ENCODE measurements at places on chromosomes 2 and 18.

DNA sequence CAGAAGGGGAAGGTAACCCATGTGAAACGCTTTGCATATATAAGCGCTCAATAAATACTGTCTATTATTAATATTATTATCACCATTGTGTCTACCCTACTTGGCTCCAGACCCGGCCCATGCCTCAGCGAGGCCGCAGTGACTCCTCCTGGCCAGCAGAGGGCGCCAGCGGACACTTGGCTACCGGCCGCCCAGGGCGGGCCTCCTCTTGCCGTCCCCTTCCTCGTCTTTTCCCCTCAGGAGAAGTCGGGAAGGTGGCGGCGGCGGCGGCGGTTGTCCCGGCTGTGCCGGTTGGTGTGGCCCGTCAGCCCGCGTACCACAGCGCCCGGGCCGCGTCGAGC is at the start of gene AGFG1:
AGFG1 (plus strand) TSS at position 233 of the 341 bp plus-strand sequence. CDS start 266 bp downstream, outside the sequence.
- peak; percentile 63 for DNase-seq

DNA sequence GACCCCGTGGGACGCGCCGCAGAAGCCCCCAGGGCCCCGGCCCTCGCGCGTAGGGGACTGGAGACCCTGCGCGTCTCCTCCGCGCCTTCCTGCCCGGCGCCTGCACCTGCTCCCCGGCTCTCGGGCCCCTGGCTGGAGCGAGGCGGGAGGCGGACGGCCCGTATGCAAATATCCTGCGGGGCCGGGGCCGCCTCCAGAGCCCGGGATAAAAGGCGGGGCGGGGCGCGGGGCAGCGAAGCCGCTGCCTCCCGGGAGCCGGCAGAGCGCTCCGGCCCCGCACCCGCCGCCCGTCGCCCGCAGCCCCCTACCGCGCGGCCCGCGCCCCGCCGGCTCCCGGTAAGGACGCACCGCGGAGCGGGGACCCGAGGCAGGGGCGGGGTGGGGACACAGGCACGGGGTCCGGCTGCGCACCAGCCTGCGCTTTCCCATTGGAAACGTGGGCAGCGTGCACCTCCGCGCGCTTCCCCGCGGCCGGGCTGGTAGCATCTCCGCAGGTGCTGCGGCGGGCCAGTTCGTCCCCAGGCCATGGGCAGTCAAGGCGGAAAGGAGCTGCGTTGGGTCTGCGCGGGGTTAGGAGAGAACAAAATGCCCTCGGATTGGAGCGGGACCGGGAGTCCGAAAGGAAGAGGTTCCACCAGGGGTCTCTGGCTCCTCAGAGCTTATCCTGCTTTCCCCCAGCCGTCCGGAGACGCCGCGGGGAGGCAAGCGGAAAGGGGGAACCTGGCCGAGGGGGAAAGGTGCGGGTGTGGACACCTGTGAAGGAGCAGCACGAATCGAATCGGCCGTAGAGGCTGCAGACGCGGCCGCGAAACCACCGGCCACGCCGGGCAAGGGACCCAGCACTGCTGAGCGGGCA is at the start of gene ATP6V1C2:
ATP6V1C2 (plus strand) TSS at position 235 of the 856 bp plus-strand sequence. CDS start 1,220 bp downstream, outside the sequence.
- no peak for DNase-seq

DNA sequence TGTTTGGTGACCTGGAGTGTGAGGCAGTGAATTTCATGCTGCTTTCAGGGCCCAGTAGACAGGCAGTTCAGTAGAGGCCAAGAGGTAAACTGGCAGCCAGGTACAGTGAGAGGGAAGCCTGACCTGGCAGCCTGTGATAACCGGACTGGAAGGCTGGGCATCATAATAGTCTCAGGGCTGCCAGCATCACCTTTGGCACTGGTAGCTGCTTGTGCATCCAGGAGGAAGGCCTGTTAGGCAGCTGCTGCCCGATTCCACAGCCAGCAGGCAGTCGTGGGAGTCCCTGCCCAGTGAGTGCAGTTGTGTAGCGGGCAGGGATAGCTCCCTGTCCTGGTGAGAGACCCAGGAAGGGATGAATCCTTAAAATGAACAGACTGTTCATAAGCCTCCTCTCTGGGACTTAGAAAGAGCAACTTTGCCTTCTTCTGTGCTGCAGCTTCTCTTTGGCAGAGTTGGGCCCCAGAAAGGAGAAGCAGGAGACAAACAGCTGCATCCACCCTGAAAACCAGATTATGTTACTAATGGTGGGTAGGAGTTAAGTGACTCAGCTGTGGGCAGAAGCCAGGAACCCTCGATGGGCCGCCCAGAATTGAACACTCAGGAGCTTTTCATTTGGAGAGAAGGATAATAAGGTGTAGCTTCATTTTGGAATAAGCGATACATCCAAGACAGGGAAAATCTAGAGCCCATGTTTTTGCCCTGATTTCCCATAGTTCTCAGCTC is 8.1 kb upstream of the GPBAR1 start:
- DNase-seq = no peak

GRCh38 chr2:106129150-106129549 is 65.0 kb downstream of the UXS1 start:
- DNase-seq = no peak

DNA sequence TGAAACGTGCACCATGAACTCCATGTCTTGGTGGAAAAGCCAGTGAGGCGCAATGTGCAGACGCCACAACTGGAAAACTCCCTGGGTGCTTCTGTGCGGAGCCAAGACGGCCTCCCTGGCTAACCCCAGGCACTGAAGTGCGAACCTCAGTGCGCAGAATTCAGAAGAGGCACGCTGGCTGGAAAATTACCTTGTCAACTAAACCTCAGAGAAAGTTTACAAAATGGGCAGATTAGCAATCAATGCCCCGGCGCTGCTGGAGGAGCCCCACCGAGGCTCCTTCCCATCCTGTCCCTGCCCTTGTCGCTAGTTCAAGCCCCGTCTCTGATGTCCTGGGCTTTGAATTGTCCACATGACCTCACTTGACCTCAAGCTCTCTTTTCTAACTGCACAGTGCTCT is 22.2 kb downstream of the SNORC start:
- DNase-seq = no peak

DNA sequence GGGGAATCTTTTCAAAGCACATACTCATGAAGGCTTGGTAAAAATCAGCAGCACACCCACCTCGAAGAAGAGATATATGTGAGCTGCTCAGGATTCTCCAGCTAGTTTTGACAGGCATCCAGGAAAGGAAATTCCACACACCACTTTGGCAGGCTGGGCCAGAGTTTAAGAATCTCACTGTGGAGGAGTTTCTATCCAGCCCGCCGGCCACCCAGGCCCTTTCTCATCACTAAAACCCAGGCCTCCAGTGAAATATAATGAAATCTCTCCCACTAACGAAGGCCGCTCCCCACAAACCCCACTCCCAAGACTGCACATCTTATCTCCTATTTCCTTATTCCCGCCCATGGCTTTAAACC is 202.0 kb downstream of the GLI2 start:
- no peak for DNase-seq

DNA sequence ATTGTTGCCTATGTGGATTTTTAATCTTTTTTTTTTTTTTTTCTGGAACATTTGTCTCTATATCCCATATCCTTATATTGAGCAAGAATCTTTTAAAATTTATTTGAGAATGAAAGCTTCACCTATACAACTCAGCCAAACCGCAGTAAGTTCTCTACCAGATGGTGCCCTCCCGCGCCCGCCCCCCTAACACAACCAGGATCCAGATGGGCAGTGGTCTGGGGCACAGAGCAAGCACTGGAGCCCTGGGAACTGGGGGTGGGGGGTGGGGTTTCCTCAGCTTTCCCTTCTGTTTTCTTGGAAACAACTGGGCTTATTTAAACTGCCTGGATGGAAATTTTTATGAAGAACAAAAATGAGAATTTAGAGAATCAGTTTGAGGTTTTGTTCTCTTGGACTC is 74.6 kb downstream of the ACAA2 start:
- no peak for DNase-seq

DNA sequence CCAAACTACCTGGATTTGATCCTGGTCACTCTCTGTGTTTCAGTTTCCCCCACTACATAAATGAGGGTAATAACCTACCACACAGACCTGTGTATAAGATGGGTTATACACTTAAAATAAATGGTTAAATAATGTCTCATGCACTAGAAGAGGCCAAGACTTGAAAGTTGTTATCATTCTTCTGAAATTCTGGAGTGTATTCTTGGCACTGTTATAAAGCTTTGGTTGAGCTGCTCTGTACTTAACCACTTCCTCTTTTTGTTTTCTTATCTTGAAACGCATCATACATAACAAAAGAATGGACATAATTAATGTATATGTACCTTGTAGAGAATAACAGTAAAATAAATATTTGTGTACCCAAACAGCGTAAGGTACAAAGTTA is 281.0 kb downstream of the AFF3 start:
- no peak for DNase-seq

- no peak for DNase-seq
These were observed 112.1 kb downstream of the NCKAP5 start for GRCh38 chr2:133456156-133456555.
